Articular chondrocyte of knee joint (primary cell): ENCODE measurements at places on chromosomes 2 and 18. TPM values are rescaled to one million over a fixed set of nuclear protein-coding genes. Genes with fewer than 3 reads are reported as not detected.

Gene SMPD4
- 14.4 and 20.4 TPM in 2 replicates for total RNA-seq

Gene CTAGE1
- not detected in 2 replicates for total RNA-seq

Gene MOGAT1
- not detected in 2 replicates for total RNA-seq

Gene UGT1A4
- not detected in 2 replicates for total RNA-seq

Gene LYPD6
- total RNA-seq = 0.52 and 0.86 TPM in 2 replicates

Gene CCDC141
- total RNA-seq = 0.11 and 0.39 TPM in 2 replicates

Gene LRP2
- total RNA-seq = not detected in 2 replicates

Gene LYG1
- total RNA-seq = 0.13 and 0.32 TPM in 2 replicates

Gene RPS27A
- total RNA-seq = 1,186 and 1,583 TPM in 2 replicates

Gene TMEM237
- 51.2 and 52.4 TPM in 2 replicates for total RNA-seq

Gene SPATA3
- not detected in 2 replicates for total RNA-seq

Gene MALT1
- 43.1 and 58.4 TPM in 2 replicates for total RNA-seq

Gene GAD1
- total RNA-seq = under 0.01 TPM in 1 of 2 replicates, not detected in the other

Gene NTSR2
- total RNA-seq = not detected in 2 replicates
